ENCODE measurements at places on chromosomes 3 and 15.

- no peak for DNase-seq
These were observed 97.5 kb downstream of the BDH1 start for GRCh38 chr3:197458179-197458707.

DNA sequence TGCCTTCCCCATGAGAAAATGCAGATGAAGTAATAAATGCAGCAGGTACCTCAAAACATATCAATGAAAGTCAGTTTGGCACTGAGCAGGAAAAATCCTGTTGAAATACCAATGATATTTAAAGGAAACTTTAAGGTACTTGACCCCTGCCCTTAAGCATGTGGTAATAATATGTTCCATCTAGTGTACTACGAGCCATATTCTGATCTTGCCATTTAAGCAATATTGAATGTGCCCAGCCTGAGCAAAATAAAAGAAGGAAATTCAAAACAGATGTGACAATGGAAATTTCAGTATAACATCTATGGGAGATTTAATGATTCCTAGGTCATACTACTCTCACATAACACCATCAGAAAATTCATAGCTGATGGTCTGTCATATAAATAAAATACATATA is 191.8 kb upstream of the CGNL1 start:
- no peak for DNase-seq

DNA sequence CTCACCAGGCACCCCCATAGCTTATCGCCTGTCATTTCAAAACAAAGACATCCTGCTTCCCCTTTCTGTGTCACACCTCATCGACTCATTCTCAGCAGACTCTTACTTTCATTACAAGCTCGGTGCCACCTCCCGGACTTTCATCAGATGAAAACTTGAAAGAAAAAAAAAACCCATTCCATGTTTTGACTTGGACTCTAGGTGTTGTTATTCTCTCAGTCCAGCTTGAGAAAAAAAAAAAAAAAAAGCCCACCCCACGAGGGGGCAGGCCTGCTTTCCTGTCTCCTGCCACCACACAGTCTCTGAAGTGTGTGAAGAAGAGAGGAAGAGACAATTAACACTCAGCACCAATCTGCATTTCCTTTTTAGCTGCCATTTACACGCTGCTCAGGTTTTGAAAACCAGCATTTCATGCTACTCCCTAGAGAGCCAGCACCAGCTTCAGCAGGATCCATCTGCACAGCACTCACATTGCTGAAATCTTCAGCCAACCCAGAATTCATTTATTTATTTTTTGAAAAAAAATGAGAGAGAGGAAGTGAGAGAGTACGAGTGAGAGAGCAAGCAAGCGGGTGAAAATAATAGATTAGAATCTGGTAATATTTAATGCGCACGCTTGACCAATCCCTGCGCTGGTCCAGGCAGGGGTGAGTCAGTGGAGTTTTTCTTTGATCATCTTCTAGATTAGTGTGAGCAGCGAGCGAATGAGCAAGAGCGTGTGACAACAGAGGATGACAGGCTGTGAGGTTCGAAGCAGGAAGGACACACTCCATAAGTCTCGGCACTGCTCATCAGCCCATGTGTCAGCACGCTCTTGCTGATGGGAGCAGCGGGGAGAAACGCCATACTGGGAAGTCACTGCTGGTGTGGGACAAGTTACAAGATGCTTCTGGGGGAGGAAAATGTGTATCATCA is 23.5 kb downstream of the ZNF80 start:
- DNase-seq: peak; percentile 76

DNA sequence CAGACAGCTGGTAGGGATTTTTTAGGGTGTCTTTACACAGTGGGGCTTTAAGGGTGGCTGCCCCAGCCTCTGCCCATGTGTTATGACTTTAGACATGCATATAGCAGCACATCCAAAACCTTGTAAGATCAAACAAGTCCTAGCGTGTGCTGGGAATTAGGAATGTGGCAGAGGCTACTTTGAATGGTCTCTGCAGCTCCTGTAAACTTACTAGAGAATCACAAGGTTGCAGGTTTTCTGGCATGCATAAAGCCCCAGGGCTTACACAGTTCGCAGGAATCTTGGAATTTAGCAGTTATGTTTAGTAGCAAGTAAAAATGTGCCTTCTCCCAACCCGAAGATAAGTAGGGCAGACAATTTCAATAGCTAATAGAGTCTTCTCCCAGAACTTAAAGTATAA is 46.9 kb upstream of the COL6A6 start:
- DNase-seq: peak; percentile 24

DNA sequence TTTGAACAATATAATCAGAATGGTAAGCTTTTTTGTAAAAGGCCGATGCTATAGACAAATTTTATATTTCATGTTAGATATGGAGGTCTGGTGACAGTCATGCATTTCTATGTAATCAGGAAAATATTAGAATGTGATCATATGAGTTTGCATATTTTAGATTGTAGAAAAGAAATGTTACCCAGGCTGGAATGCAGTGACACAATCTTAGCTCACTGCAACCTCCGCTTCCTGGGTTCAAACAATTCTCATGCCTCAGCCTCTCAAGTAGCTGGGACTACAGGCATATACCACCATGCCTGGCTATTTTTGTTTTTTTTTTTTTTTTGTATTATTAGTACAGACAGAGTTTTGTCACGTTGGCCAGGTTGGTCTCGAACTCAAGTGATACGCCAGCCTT is 152.0 kb downstream of the LMLN start:
- no peak for DNase-seq

- DNase-seq: no peak
These were observed 766 bp downstream of the FAM98B start for GRCh38 chr15:38454696-38455090.

- no peak for DNase-seq
These were observed 66.6 kb upstream of the TBC1D5 start for GRCh38 chr3:17808994-17809393.

DNA sequence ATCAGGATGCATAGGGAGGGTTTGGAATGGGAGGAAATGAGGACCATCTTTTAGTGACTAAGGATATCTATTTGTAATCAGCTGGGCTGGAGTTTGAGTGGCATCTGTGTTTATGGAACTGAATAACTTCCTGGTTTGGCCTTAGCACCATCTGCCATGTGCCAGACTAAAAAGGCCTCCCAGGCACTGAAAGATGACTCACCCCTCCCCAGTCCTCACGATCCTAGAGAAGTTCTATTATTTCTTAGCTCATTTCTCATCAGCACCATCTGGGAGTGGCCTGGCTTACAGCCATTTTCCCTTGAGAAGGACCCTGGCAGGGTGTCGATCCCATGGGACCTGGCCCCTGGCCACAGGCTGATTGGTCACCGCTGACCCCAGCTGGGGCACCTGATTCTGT is 23.9 kb upstream of the CTXND1 start:
- no peak for DNase-seq

GRCh38 chr3:197798863-197799262 is 7.8 kb downstream of the LRCH3 start:
- DNase-seq: no peak

GRCh38 chr3:15794842-15795650 is 2.7 kb downstream of the ANKRD28 start:
- DNase-seq: no peak

- DNase-seq: no peak
These were observed 74.9 kb downstream of the ADCY5 start for GRCh38 chr3:123374016-123374415.

DNA sequence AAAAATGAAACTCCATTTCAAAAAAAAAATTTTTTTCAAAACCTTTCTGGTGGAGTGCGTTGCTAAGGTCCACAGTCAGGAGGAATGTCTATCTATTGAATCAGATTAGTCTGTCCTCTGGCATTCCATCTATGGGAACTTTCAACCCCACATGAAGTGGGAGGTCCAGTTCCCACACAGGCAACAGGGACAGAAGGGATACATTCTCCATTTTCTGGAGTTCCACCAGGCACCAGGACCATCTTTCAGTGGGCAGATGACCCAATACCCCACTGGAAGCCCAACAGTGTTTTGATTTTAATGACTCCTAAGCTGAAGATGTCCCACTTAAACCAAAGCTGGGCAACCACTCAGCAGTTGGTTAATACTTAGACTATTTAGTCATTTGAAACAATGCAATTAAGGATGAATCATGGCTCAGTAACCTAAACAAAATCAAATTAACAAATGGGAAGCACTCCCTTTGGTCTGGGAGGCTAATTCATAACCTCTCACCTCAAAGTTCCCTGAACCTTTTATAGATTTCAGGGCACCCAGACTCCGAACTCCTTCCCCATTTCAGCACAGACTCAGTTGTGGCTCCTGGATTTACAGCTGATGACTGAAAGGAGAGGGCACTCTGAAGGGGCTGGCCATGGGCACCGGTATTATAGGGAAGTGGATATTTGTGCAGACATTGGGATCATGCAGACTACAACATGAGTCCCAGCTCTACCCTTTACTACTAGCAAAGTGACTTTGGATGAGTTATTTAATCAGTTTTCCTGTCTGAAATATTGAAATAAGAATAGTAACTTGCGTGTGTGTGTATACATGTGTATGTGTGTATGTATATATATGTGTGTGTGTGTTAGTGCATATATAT is 264.3 kb upstream of the LRTM1 start:
- no peak for DNase-seq

DNA sequence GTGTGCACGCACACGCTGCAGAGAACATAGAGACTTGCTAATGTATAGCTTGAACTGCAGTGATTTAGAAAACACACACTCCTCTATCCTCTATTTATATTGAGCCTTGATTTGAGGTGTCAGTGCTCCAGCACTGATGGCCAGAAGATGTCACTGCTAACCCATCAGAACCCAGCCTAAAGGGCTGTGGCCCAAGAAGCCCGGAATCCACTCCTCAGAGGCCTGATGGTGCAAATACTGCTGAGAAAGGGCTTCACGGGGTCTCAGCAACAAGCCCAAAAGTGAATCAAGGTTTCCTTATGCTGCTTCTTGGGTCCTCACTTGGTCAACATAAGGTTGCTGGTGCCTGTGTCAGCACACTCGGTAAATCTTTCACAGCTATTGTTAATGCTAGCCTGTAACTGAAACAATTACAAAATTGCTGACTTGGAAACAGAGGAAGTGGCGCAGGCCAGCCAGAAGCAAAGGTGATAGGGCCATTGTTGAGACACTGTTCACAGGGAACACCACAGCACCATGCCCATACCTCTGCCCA is 60.3 kb downstream of the HEG1 start:
- DNase-seq: peak; percentile 73

- no peak for DNase-seq
These were observed 883 bp downstream of the RTP4 start for GRCh38 chr3:187369089-187369447.

DNA sequence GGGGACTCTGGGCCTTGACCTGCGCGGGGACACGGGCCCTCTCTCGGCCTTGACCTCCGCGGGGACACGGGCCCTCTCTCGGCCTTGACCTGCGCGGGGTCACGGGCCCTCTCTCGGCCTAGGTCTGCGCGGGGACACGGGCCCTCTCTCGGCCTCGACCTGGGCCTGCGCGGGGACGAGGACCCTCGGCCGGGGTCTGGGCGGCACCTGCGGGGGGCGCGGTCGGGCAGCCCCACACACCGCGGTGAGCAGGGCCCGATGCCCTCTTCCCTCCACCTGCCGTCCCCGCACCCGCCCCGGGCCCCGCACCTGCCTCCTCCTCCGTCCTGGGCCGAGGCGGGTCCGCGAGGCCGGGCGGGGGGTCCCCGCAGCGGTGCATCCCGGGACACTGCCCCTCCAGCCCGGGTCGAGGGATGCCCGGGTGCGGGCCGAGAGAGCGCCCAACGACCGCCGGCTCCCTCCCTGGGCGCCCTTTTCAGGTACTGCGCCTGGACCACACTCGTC is 15.6 kb upstream of the CERS3 start:
- DNase-seq: no peak
